Activated CD4-positive, alpha-beta T cell treated with anti-CD3 and anti-CD28 coated beads for 36 hours (primary cell): ENCODE measurements at places on chromosomes 2 and 18. TPM values are rescaled to one million over a fixed set of nuclear protein-coding genes. Genes with fewer than 3 reads are reported as not detected.

DNA sequence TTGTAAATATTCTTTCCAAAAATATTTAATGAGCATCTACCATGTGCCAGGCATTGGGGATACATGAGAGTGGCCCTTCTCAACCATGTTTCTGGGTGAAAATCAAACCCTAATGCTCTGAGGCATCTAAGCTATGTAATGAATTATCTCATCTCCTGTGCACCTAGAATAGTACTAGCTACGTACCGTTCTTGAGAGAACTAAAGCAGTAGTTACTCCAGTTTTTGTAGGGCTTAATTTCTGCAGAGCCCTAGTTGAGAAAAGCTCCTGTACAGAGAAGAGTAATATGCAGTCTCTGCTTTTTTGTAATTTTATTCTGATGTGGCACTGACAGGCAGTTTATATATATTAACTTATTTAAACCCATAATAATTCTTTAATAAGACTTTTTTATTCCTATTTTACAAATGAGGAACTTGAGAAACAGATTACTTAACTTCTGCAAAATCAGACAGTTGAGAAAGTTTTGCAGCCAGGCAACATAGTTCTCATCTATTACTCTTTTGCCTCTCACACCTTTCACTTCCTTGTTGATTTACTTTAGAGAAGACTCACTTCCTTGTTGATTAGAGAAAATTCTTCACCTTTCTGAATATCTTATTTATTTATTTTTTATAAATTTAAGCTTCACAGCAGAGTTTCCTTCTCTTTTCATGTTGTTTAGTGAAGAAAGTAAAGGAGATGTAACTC lies 3.1 kb downstream of the SPOPL start:
- DNase-seq: no peak

GRCh38 chr2:205814039-205814364 lies 131.7 kb downstream of the NRP2 start:
- no peak for DNase-seq

GRCh38 chr2:11161747-11162146 lies 6.5 kb downstream of the SLC66A3 start:
- no peak for DNase-seq

DNA sequence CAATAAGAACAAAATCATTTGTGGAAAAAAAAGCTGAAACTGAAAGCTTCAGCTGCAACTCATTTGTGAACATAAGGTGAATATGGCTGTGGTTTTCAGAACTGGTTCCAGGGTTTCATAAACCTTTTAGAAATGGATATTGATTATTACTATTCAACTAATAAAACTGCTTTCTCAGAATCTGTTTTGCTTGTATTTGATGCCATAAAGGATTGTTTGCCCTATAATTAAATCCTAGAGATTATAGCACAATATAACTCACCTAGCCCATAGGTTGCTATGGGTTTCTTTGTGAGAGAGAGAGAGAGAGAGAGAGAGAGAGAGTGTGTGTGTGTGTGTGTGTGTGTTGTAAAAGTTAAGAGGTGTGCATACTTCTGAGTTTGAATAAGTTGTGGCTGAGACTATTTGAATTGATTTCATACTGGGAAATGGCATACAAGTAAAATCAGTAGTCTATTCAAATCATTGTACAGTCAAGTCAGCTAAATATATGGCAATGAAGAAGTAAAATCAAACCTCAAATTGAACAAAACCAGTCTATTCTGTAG lies 339.2 kb downstream of the ARHGAP15 start:
- DNase-seq: no peak

- peak; percentile 50 for DNase-seq
These were observed 60.9 kb upstream of the IL1R2 start for GRCh38 chr2:101930847-101931246.

DNA sequence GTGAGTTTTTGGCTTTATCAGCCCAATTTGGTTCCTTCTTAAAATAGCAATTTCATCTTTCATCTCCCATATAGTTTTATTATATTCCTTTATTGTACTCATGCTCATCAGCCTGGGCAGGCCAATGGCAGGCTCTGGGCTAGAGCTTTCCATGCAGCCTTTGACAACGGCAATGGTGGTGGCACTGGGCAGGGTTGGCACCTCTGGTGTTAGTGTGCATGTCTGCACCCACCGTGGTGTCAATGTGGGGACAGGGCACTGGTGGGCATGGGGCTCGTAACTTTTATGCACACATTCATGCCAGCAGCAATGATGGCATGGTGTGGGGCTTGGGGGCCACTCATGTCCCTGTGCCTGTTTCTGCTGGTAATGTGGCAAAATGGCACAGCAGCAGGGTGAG lies 1305.4 kb downstream of the DSC3 start:
- DNase-seq: no peak

GRCh38 chr2:174263997-174264396 lies 15.7 kb upstream of the OLA1 start:
- DNase-seq: no peak

DNA sequence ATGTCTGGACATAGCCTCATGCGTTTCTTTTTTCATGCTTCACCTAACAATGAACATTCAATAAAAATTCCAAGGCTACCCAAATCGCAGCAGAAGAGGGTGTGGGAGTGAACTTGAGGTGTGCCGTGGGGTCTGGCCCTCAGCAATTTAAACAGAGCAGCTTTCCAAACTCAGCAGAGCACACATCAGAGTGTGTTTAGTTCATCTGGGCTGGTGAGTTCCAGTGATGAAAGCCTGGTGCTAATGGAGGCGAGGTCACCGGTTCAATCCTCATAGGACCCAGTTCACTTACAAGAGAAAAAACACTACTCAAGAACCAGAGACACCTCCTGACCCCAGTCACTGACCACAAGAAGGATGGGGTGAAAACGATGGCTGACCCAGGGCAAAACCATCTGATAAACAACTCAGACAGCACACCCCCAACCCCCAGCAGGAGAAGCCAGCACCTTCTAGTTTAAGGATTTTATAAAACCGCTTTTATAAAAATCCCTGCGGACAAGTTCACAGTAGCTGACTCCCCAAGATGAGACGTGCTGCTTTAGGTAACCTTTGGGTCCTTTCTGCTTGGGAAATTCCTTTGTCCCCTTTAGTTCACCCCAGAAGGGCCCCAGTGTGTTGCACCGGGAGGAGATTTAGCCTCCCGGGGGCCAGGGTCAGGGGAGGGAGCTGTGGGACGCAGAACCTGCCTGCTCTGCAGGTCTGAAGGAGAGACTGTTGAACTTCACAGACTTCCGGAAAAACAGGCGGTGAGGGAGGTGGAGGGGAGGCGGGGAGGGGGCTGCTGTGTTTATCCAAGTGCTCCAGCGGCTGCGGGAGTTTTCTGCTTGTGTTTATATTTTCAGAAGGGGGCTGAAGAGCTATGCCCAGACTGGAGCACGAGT lies 152.7 kb upstream of the SOX11 start:
- no peak for DNase-seq

DNA sequence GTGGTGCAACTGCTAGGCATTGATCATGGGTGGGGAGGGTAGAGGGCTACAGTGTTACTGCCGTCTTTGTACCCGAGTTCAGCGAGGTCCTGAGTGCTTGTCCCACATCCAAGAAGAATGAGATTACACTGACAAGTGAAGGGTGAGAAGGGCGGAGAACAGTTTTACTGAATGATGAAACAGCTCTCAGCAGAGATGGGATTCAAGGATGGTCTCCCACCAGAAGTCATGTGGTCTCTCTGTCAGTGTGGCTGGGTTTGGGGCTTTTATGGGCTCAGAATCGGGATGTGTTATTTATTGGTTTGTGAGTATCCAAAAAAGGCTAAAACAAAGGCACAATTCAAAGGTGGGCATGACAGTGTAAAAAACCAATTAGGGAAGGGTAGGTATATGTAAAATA lies 10.8 kb upstream of the ASB1 start:
- no peak for DNase-seq

- peak; percentile 46 for DNase-seq
These were observed 4.0 kb downstream of the NT5DC4 start for GRCh38 chr2:112724591-112725525.

DNA sequence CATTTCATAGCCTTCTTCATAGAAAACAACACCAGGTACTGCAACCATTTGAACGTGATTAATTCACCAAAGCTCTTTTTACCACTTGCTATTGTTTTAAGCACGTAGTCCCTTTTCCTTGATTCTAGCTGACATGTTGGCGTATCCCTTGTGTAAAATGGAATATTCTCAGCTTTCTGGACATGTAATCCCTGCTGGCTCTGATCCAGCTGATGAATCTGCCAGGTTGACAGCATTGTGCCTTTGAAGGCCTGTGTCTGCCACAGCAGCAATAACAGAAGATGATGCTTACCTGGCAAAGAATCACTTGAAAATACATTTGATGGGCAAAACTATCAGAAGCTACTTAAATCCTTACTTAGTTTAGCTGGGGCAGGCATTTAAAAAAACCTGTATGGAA lies 81.0 kb upstream of the CCDC150 start:
- DNase-seq: no peak

GRCh38 chr2:239997686-239998409 lies 27.3 kb downstream of the NDUFA10 start:
- no peak for DNase-seq

DNA sequence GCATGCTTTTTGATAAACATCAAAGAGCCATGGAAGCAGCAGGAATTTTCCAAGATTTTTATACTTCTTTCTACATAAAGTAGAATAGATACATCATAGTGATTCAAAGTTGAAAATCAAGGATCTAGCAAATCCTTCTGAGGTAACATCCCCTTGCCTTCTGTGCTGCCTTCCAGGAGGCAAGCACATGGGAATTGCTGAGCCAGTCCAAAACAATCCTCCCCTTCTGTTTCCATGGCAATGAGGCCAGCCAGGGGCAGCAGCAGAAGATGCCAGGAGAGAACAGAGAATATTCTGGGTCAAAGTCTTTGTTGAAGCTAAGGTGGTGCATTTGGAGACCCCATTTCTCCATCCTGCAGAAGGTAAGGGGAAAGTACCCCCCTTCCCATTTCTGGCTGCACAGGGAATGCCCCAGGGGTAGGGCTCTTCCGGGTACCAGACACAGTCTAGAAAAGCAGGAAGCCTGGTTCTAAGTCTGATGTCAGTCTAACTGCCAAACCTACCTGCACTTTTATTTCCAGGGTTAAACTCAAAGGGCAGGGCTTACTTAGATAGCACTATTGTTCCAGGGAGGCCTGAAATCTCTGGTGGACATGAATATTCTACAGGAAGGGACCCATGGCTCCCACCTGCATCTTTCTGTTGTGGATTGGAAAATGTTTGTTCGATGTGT lies 22.1 kb downstream of the CENPA start:
- no peak for DNase-seq

DNA sequence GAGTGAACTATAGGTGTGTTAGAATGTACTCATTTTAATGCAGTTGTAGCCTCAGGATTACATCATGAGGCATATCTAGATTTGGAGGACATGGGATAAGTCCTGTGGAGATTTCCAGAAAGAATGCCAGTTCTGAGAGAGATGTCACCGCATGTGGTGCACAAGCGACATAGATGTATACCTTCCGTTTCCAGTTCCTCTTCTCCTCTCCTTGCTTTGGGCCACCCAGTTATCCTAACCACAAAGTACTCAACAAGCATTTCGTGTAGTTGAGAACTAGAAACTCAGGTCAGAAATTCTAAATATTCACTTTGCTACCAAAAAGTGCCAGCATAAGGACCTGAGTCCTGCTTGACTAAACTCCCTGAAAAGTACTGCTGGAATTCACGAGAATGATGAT lies 66.5 kb downstream of the KCTD18 start:
- no peak for DNase-seq

Gene PARD3B
- total RNA-seq: not detected

Gene TTLL4
- 46.6 TPM for total RNA-seq

Gene PMS1
- 45.8 TPM for total RNA-seq

Gene CD207
- total RNA-seq: not detected

Gene SOX11
- not detected for total RNA-seq

Gene OSBPL1A
- 3.4 TPM for total RNA-seq

Gene SPP2
- not detected for total RNA-seq

Gene DNAH7
- total RNA-seq: not detected

Gene GREB1L
- total RNA-seq: not detected
